Upper lobe of right lung (tissue), 1 donor: ENCODE measurements at places on chromosomes 1 and 21.

GRCh38 chr1:156138458-156138867 lies 14.9 kb upstream of the SEMA4A start:
- no peak for DNase-seq

DNA sequence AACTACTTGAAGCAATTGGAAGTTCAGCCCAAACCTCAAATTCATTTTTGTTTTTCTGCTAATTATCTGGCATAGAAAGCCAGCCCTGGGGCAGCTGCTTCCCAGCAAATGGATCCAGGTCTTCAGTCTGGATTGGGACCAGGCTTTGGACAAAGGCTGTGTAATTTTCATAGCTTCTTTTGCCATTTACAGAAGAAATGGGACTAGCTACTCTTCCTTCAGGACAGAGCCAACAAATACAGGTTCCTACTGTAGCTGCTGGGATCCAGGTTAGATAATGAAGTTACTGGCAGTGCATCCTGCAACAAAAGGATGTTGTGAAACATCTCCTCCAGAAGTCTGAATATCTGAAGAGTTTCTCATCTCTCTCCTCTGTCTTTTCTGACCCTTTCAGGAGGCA lies 171.5 kb upstream of the CAMK1G start:
- no peak for DNase-seq

DNA sequence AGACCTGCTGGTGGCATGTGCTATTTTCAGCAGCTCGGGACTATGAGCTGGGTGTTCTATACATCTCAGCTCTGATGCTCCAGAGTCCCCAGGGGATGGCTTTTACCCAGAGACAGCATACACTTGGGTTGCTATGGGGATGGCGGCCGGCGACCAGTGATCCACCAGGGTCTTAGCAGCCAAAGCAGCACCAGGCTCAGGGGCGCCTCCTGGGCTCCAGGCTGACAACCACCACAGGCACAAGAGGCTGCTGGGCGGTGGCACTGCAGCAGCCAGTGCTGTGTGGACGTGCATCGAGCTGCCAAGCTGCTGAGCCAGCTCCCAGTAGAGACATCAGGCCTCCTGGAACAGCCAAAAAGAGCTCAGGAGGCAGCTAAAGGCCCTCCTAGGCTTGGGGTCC lies 37.6 kb upstream of the CLSTN1 start:
- no peak for DNase-seq

- DNase-seq: no peak
These were observed 1165.1 kb upstream of the ADGRL4 start for GRCh38 chr1:80171631-80172030.

GRCh38 chr1:8389958-8390535 lies 72.1 kb downstream of the SLC45A1 start:
- DNase-seq: no peak

DNA sequence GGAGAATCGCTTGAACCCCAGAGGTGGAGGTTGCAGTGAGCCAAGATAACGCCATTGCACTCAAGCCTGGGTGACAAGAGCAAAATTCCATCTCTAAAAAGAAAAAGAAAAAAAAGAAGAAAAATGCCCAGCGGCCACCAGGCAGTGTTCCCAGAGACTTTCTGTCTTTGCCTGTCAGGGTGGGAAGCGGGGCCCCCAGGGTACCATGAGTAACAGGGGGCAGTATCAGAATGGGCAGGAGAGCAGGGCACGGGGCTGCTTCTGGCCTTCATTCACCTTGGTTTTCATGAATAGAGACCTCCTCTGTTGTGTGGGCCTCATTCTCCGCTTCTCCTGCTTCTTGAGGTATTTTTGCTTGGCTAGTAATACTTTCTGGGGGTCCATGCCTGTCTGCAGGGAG lies 20.4 kb downstream of the SLC26A9 start:
- no peak for DNase-seq
